Stimulated activated CD8-positive, alpha-beta memory T cell treated with anti-CD3 and anti-CD28 coated beads, Interleukin-4, amount 100 ng/mL, for 24 hours (primary cell): ENCODE measurements at places on chromosomes 2 and 18.

DNA sequence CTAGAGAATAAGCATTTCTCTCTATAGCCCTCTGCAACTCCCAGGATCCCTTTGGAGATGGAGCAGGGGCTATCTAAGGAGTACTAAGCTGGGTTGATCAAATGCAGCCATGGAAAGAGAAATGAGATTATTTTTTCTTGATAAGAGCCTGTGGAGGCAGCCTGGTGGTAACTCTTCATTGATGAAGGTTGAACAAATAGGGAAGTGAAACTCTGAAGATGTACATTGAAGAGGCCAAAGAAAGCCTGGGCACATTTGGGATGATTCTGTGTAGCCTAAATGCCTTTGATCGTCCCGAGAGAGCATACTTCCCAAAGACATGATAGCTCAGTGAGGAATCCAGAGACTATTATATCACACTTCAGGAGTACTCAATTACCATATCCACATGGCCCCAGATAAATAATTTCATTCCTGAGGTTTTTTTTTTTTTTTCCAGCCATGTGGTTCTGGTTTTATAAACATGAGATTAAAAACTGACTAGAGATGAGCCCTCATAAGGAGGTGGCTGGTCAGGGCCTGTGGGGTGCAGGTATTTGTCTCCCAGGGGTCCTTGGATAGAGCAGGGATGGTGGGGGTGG lies 192.5 kb downstream of the TPGS2 start:
- no peak for DNase-seq

GRCh38 chr18:51643483-51643882 lies 446.0 kb upstream of the MEX3C start:
- no peak for DNase-seq

GRCh38 chr2:239160226-239161143 lies 240.3 kb downstream of the HDAC4 start:
- no peak for DNase-seq

GRCh38 chr2:233449081-233449901 lies 95.0 kb downstream of the DGKD start:
- DNase-seq = no peak

DNA sequence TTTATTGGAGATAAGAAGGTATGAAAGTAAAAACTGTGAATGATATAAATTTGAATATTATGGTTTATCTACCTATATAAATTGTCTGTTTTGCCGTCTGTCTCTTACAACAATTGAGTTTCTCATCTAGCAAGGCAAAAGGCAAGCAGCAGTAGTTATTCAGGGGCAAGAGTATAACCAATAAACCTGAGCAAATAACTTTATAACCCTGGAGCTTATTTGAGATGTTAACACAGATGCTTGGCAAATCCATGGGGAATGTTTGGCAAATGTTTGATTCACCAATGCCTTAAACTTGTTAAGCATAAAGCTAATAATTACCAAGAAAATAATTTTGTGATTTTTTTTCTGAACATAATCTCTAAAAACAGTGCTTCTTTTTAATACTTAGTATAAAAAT lies 9.9 kb upstream of the EPHA4 start:
- DNase-seq = no peak

DNA sequence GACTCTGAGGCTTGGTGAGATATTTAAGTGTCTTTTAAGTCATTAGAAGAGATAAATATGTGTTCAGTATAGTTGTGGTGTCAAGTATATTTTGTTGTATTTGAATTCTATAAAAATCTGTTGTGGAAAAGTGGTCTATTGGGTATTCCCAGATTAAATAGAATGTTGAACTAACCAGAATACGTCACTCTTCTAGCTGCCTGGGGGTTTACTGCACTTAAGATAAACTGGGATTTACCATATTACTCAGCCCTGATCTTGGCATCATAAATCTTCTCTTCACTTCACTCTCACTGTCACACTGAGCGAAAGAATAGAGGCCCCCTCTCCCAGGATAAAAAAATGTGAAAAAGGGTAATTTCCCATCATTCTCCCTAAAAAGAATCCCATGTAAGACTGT lies 129.8 kb downstream of the BCL2 start:
- no peak for DNase-seq

DNA sequence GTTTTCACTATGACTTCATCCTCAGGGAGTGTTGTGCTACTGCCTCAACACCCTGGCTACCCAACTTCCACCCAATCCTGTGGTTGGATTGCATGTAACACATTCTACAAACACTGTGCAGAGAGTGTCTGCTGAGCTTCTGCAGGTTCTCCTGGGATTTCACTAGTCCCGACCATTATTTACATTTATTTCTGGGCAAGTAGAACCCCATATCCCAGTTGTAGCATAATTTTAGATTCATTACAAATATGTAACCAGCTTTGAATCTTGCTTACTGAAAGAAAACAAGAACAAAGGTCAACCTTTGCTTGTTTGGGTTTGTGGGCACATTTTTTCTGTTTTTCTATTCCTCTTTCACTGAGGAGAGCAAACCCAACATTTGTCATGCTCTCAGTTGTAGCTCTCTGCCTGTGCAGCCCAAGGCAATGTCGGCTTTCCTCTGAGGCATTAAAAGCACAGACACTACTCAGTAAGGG lies 2036.1 kb upstream of the LRRTM1 start:
- DNase-seq = no peak

- no peak for DNase-seq
These were observed 418.2 kb upstream of the ZEB2 start for GRCh38 chr2:144937910-144938709.

- DNase-seq = no peak
These were observed 226.0 kb upstream of the SLC35G4 start for GRCh38 chr18:11383381-11383780.

GRCh38 chr18:67359873-67360838 lies 156.4 kb downstream of the DSEL start:
- DNase-seq = peak; percentile 22

- DNase-seq = no peak
These were observed 9.3 kb downstream of the MAP4K4 start for GRCh38 chr2:101706819-101707177.

DNA sequence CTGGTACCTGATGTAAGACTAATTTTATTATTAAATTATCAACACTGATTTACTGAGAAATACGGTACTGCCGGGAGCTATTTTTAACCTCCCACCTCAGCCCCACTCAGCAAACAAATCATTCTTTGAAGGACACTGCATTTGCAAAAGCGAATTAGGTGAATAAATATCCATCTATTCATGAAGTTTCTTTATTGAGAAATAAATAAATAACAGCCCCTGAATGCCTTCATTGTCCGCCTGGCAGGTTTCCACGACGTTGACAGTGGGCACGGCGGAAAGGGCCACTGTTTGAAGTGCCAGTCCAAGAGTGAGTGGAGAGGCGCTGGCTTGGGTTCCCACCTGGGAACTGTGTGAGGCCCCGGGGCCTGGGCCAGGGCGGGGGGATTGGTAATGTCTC lies 15.7 kb downstream of the C1QL2 start:
- no peak for DNase-seq

- no peak for DNase-seq
These were observed 280.4 kb downstream of the C1D start for GRCh38 chr2:67782443-67782842.

- no peak for DNase-seq
These were observed 8.3 kb downstream of the ZCCHC2 start for GRCh38 chr18:62531078-62531477.
